ENCODE measurements at places on chromosomes 11 and 22. TPM values are rescaled to one million over a fixed set of nuclear protein-coding genes. Genes with fewer than 3 reads are reported as not detected.

Gene SAA2
- total RNA-seq: 0.31 TPM

Gene MYBPC3
- total RNA-seq: 0.08 TPM

Gene SPON1
- total RNA-seq: not detected

Gene GSTT2B
- 0.35 TPM for total RNA-seq

Gene SYCE3
- total RNA-seq: not detected

Measured in A549 treated with dexamethasone at 1 μM for 4 hours (cell line).